ENCODE measurements at places on chromosomes 5 and 9. TPM values are rescaled to one million over a fixed set of nuclear protein-coding genes. Genes with fewer than 3 reads are reported as not detected.

Gene ENG
- 23.0 TPM for total RNA-seq

Gene KLHL9
- total RNA-seq: 17.1 TPM

Gene CAPSL
- 0.20 TPM for total RNA-seq

Gene MLANA
- not detected for total RNA-seq

Gene GPR150
- 0.48 TPM for total RNA-seq
